ENCODE measurements at places on chromosomes 3 and 15.

- ATAC-seq, result peak; percentile 14
Observed at GRCh38 chr3:155554777-155555451, 190.0 kb downstream of the PLCH1 start.

- ATAC-seq, result no peak
Observed at GRCh38 chr3:168117059-168117458, 21.3 kb upstream of the GOLIM4 start.

DNA sequence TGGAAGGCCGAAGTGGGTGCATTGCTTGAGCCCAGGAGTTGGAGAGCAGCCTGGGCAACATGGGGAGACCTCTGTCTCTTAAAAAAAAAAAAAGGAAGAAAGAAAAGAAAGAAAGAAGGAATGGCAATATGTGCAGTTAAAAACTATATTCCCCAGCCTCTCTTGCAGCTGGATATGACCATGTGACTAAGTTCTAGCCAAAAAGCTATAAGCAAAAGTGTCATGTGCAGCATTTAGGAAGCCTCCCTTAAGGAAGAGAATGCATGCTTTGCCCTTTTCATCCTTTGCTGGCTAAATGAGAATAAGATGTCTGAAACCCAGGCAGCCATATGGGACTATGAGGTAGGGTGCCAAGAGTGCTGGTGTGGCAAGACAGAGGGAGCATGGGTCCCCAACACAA lies 21.8 kb downstream of the CYP19A1 start:
- no peak for ATAC-seq

DNA sequence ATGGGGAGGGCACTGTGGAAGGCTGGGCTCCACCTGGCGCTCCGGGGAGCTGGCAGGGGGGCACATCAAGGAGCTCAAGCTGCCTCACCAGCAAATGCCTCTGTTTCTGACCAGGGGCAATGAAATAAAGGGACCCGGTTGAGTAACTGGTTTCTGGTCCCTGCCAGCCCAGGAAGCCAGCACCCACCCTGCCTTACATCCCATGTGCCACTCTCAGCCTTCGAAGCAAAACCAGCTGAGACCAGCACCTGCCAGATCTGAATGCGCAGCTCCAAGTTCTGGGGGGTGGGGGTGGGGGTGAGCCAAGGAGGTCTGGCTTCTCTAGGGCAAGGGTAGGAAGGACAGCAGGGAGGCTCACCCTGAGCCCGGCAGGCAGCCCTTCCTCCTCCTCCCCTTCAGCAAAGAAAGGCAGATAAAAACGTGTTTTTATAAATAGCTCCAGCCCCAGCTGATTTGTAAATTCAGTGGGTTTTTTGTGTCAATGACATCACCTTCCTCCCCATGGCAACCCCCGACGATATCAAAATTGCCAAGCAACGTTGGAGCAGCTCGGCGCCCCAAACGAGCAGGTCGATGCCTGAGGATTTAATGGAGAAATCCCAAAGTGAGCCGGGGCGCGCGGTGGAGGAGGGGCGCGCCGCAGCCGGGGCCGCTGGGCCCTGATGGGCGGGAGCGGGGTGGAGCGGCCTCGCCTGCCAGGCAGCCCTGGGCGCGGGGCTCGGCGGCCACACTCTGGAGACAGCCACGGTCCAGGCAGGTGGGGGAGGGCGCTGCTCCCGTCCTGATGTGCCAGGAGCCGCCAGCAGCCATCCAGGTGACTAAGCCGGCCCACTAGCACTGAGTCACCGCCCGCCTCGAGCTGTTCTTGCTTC lies at the start of gene PAK6:
Gene PAK6, plus strand, starts transcription at position 532 of the 872 bp plus-strand sequence. CDS start 25,723 bp downstream, outside the sequence.
- peak; percentile 90 for ATAC-seq

DNA sequence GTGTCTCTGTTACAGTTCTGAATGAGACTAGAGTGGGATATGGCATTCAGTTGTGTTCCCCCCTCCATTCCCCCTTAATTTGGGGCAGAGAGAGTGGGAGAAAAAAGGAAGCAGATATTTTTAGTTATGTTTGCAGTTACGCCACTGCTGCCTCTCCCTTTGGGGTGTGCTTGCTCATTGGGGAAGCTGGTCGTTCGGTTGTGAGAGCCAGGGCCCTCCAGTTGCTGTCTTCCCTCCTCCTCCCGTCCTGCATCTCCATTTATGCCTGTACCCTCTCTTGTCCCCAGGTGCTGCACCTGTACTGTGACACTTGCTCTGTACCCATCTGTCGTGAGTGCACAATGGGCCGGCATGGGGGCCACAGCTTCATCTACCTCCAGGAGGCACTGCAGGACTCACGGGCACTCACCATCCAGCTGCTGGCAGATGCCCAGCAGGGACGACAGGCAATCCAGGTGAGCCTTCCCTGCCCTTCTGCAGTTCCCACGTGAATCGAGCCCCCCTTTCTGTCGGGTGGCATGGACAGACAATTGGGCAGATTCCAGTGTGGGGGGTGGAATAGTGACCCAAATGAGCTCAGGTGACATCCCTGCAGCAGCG lies 55.8 kb downstream of the TRIM71 start:
- no peak for ATAC-seq

GRCh38 chr3:51620543-51620942 lies 50.5 kb upstream of the TEX264 start:
- ATAC-seq, result no peak

DNA sequence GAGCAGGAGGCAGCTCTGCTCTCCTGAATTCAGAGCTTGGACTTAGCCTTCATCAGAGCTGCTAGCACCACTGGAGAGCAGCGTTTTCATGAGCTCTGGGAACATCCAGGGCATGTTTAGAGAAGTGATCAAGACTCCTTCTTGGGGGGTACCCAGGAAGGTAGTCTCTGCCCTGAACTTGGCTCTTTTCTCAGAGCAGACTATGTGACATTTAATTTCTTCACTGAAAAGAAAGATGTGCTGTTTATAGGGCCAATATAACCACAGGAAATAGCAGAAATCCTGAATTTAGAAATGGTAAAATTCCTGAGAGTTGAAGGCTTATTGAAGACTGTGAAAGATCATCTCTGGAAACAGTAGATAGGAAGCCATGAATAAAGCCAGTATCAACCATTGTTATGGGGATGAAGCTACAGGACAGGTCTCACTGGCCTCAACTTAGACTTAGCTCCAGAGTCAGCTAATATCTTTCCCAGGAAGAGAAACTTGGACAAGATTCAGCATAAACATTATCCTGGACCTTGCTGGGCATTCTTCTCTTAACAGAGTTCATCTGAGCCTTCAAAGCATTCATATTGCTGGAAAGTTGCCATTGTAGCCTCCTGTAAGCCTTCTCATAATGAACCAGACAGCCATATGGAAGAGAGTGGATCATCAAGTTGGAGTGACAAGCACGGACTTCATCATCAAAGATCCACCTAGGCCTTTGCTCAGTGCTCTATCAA lies 386.6 kb upstream of the THBS1 start:
- no peak for ATAC-seq

GRCh38 chr3:149497966-149498670 lies 23.6 kb downstream of the TM4SF4 start:
- ATAC-seq, result no peak
